ENCODE measurements at places on chromosomes 16 and 17.

DNA sequence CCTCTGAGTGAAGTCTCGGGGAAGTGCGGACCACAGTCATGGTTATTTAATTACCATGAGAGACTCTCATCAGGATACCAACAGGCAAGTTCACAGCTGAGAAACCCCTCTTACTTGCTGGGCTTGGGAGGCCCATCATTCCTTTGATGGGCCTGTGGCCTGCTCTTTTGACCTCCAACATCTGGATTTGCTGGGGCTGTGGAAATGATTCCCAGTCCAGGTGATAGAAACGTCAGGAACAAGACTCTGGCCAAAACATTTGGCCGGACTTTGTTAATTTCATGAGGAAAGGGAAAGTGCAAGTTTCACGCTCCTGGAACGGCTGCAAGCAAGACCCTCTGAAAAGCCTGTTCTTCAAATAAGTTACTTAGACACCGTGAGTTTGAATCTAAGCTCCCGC lies 42.5 kb downstream of the TMEM114 start:
- DNase-seq = no peak

DNA sequence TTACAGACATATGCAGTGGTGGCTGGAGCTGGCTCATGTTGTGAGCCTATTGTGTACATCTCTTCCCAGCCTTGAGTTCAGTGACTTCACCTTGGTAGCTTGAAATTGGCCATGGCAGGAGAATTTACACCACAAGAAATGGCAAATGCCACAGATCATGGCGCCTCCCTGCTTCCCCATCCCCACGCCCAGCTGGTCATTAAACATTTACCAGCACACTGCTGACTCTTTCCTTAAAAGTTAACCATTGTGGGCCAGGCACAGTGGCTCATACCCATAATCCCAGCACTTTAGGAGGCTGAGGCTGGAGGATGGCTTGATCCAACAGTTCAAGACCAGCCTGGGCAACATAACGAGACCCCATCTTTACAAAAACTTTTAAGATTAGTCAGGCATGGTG lies 22.6 kb upstream of the ITGB4 start:
- no peak for DNase-seq

DNA sequence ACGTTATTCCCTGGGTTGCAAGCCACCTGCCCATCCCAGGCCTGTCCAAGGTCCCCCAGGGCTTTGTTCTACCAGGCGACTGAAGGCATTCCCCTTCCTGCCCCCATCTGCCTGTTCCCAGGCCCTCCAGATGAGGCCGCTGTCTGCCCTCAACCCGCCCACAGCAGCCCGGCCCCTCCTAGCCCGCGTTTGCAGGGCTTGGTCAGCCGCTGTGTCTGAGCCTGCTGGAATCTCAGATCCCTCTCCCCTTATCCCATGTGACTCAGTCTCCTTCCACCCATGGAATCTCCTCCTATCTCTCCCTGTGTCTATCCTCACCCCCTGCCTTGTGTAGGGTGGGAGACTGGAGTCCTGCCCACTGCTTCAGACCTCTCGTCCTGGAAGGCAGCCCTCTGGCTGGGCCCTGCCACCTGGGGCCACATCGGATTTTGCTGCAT lies 186.0 kb upstream of the TNRC6C start:
- peak; percentile 65 for DNase-seq

DNA sequence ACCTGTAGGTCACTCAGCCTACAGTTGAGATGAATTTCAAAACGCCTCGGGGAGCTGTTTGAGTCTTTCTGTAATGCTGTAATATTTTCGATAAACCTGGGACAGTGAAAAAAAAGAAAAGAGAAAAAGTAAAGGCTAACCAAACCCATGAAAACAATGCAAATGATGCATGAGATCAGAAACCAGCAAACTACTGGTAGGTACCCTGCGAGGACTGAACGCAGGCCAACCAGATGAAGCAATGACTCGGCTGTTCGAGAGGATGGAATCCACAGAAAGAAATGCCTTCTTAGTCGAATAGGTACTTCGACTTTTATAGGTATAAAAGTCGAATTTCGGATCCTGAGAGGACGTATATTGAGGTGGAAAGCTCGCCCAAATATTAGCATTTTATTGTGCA lies 509 bp upstream of the ATAD5 start:
- DNase-seq = no peak

DNA sequence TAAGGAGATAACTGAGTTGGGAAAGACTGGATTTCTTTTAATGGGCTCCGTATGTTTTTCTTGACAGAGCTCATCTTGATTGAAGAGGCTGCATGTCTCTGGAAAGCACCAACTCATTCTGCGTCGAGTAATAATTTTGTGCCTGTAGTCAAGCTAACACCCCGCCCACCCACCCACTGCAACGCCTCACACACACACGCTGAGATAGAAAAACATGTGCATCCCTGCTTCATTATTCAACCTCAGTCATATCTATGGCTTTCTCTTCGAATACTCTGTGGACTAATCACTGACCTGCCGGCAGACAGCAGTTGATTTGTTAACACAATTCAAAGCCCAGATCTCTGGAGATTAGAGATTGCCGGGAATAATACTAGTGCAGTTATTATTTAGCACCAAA lies 220.2 kb upstream of the TOM1L1 start:
- DNase-seq = no peak

GRCh38 chr16:85759631-85760419 lies 8.9 kb upstream of the C16orf74 start:
- no peak for DNase-seq

DNA sequence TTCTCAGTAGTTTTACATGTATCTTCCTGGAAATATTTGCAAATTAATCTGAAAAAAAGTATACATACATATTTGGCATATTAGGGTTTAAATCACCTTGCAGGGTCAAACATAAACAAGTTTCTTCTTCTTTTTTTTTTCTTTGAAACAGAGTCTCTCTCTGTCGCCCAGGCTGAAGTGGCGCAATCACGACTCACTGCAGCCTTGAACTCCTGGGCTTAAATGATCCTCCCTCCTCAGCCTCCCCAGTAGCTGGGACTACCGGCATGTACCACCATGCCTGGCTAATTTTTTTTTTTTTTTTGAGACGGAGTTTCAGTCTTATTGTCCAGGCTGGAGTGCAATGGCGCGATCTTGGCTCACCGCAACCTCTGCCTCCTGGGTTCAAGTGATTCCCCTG lies 12.6 kb upstream of the FUS start:
- no peak for DNase-seq

- DNase-seq = no peak
These were observed 72.8 kb downstream of the WIPI1 start for GRCh38 chr17:68384471-68384870.

DNA sequence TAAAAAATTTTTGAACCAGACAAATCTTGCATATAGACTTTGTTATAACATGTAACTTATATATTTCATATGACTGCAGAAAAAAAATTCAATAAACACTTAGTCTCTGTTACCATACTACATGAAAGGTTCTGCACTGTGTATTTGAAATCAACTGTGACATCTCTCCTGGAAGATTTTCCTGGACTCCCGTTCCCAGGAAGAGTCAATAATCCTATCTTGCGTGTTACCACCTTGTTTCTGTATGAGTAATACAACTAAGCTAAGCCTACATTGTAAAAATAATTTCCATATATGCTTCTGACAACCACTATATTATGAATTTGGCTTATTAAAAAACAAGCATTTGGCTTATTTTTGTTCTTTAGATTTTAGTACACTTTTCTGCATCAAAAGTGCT lies 665.6 kb upstream of the SOX9 start:
- no peak for DNase-seq

GRCh38 chr17:7695586-7695985 lies 7.3 kb downstream of the WRAP53 start:
- DNase-seq = no peak

- DNase-seq = no peak
These were observed 310.3 kb downstream of the CDH13 start for GRCh38 chr16:82936941-82937551.

- DNase-seq = no peak
These were observed 67.0 kb downstream of the PRMT7 start for GRCh38 chr16:68377667-68378393.

GRCh38 chr17:79106958-79107357 lies 32.3 kb downstream of the ENGASE start:
- DNase-seq = no peak

- DNase-seq = no peak
These were observed 4.9 kb downstream of the MYH1 start for GRCh38 chr17:10513299-10514067.

- peak; percentile 11 for DNase-seq
These were observed 20.1 kb upstream of the CCL5 start for GRCh38 chr17:35900280-35900679.

GRCh38 chr17:43578699-43579565 lies 32.8 kb upstream of the ETV4 start:
- peak; percentile 67 for DNase-seq

DNA sequence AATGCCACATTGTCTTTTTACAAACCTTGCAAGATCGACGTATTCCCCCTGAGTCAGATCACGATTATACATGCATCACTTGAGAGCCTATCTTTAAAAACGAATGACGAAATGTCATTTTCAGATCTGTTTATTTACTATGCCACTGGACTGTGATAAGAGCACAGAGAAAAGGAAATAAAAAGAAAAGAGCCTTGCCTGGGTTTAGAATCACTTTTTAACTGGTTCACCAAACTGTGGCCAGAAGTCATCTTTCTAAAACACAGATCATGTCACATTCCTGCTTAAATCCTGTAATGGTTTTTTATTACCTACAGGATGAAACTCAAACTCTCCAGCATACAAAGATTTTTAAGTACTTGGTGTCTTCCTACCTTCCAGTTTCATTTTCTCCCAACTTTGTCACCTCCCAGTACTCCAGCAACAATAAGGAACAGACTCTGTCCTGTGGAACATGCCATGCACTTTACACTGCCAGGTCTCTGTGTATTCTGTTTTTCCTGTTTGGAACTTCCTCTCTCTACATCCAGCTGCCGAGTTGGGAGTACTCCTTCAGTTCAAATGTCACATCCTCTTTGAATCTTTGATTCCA lies 91.5 kb downstream of the SNX11 start:
- no peak for DNase-seq

GRCh38 chr16:83768986-83769385 lies 38.8 kb upstream of the HSBP1 start:
- DNase-seq = no peak

GRCh38 chr17:57135026-57135788 lies 50.2 kb downstream of the AKAP1 start:
- DNase-seq = no peak

GRCh38 chr17:72394531-72394930 lies 273.7 kb downstream of the SOX9 start:
- no peak for DNase-seq

- no peak for DNase-seq
These were observed 31.1 kb downstream of the TPSG1 start for GRCh38 chr16:1193825-1194581.

- no peak for DNase-seq
These were observed 34.2 kb upstream of the CRHR1 start for GRCh38 chr17:45749831-45750335.

GRCh38 chr16:24346734-24347133 lies 90.6 kb downstream of the CACNG3 start:
- DNase-seq = no peak

DNA sequence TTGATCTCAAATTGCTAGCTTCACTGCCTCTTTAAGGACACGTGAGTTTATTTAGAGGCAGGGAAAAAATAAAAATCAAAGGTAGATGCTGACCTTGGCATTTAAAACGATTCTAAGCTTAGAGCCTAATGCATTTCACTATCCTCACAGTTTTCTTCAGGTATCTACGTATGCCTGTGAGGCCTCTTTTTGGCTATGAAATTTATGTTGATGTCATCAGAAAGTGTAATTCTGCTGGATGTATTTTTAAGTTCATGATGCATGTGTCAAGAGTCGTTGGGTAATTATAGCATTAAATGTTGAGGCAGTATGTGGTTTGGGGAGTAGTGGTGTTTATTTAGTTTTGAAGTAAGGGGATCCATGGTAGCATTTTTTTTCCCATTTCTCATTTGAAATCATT lies 4.2 kb upstream of the KRTAP3-2 start:
- no peak for DNase-seq

- no peak for DNase-seq
These were observed 80.0 kb downstream of the ANKRD11 start for GRCh38 chr16:89410322-89410721.

DNA sequence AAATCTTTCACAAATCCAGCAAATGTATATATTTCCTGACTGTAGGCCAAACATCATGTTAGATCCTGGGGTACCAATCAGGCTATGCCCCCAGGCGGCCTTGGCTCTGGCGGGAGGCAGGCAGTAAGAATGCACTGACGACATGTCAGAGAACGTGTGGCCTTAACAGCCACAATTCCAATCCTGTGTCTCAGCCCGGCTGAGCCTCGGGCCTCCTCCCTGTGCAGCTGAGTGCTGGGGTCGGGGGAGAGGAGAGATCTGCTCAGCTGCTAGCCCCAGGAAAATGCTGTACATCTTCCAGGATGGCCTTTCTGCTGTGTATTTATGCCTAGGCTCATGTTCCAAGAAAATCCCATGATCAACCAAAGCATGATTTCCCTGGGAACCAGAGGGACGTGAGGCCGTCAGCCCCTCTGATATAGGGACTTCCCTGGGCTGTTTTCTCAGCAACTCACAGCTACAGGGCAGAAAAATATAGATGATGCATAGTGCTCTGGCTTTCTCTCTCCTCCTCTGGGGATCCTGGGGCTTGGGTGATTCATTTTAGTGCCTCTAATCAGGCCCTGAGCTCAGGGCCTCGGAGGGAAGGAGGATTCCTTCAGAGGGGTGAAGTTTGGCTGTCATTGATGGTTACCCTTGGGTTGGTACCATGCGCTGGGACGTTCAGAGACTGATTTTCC lies 604.0 kb downstream of the HS3ST4 start:
- no peak for DNase-seq

Measured in nephron progenitor cell (in vitro differentiated cells).